ENCODE measurements at places on chromosomes 3 and 15. TPM values are rescaled to one million over a fixed set of nuclear protein-coding genes. Genes with fewer than 3 reads are reported as not detected.
A peak's percentile ranks its signal among the peaks of the same experiment; 100 is the strongest.

GRCh38 chr3:178435575-178435974 lies 100.7 kb upstream of the KCNMB2 start:
- no peak for DNase-seq

- DNase-seq, result no peak
Measured at GRCh38 chr3:50322386-50323091, at the start of gene HYAL2. HYAL2 (minus strand) TSS chr3:50322745; CDS start chr3:50320489, 2,256 bp downstream.

GRCh38 chr3:187593451-187593850 lies 76.7 kb downstream of the SST start:
- DNase-seq, result no peak

DNA sequence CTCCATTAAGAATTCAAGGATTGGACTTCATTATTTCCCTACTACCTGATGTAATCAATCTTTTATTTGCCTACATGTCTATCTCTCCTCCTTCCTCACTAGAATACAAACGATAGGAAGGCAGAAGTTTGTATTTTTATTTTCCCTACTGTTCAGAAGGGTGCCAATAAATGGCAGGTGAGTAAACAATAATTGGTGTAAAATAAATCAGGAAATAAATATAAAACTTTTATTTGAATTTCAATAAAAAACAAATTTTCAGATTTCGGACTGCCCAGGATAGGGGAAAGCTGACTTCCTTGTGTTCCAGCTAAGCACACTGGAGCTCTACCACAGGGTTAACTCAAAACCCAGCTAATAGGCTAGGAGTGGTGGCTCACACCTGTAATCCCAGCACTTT lies 636.3 kb upstream of the BCHE start:
- DNase-seq, result no peak

- no peak for DNase-seq
Measured at GRCh38 chr3:184740509-184741258, 28.8 kb upstream of the MAGEF1 start.

DNA sequence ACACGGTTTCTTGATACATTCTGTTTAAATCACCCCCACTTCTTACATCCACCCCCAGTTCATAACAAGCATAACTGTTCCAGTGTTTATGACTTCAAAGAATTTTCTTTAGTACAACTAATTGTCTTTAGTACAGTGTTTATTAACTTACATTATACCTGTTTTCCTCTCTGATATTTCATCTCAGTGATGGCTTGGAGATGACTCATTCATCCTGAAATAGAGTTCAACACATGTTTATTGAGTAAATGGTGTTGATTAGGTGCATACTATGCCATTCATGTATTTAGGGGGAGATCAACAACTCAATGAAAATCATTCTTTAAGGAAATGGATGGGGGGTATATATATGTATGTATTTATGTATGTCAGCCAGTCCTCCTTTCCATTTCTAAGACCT lies 21.7 kb upstream of the UTS2B start:
- DNase-seq, result no peak

DNA sequence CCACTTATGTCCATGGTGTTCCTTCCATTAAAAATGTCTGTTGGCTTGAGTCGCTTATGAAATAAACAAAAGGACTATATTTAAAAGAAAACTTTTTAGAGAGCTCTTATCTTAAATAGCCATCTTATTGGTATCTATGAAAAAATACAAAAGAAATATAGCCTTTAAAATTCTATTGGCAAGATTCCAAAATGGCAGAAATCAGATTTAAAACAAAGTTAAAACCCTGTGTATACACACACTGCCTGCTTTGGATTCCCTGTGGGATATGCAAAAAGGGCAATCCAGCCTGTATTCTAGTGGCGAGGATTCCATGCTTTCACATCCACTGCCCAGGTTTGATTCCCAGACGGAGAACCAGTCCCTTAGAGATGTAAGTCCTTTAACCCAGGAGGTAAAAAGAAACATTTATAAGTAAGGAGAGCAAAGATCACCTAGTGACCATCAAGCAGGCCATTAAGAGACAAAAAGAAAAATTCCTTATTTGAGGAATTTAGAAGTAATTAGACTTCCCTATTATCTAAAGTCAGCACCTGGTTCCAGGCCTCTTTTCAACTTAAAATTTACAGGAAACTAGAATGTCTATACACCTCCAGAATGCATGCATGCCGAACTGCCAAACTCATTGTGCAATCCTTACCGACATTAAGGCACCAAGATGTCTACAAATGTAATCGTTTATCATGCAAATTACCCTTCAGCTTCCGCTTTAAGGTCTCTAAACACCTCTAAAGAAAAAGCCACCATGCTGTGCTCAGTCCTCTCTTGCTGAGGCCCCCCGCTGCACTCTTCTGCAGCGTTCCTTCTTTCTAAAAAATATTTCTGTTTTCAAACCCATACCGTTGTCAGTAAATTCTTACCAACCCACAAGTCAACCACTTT lies 69.6 kb upstream of the STRIT1 start:
- no peak for DNase-seq

DNA sequence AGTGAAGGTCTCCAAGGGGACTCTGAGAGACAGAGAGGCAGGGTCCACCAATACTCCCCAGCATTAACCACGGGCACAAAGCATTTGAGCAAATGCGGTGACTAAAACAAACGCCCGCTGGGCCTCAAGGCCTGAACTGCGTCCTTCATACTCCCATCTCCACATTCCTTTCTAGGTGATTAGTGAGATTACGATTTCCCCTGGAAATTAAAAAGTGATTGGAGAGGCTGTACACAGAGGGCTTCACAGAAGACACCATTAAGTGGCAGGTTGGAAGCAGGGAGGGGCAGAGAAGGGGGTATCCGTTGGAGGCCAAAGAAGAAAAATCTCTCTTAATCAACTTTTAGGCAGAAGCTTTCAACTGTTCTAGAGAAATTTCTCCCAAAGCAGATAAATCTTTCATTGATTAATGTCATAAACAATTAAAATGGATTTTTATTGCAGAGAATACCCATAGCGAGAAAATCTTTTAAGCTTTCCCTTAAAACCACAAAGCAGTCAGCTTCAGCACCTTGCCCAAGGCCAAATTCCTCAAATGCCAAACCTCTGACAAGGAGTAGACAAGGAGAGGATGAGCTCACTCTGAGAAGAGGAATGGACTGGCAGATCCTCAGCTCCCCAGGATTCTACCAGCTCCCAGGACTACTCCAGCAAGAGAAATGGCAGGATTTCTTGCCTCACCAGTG lies 38.2 kb downstream of the MB21D2 start:
- no peak for DNase-seq

DNA sequence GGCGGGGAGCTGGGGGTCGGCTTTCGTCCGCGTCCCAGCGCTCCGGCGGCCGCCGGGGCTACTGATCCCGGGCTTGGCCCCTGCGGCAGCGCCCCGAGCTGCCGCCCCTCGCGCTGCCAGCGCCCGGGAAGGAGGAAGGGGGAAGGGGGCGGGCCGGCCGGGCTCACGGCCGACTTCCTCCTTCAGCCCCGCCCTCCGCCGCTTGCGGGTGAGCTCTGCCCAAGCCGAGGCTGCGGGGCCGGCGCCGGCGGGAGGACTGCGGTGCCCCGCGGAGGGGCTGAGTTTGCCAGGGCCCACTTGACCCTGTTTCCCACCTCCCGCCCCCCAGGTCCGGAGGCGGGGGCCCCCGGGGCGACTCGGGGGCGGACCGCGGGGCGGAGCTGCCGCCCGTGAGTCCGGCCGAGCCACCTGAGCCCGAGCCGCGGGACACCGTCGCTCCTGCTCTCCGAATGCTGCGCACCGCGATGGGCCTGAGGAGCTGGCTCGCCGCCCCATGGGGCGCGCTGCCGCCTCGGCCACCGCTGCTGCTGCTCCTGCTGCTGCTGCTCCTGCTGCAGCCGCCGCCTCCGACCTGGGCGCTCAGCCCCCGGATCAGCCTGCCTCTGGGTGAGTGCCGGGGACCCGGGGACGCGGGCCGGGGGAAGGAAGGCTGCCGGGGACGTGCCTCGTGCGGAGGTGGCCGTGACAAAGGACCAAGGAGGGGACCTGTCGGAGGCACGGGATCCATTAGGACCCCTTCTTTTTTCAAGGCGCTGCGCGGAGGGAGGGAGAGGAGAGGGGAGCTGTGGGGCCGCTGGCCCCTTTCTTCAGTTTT lies at the start of gene SEMA4B:
Gene SEMA4B, plus strand, starts transcription at position 201 of the 814 bp plus-strand sequence. Its CDS starts 249 bp downstream, at position 450.
- no peak for DNase-seq

DNA sequence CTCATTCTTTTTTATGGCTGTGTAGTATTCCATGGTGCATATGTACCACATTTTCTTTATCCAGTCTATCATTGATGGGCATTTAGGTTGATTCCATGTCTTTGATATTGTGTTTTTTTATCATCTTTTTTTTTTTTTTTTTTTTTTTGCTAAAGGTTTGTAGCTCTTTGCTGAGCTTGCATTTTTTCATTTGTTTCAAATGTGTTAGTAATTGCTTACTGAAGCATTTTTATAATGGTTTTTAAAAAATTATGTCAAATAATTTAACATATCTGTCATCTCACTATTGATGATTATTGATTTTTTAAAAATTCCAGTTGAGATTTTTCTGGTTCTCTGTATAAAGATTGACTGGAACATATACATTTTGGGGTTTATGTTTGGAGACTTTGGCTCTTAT lies 934.6 kb downstream of the TUSC7 start:
- DNase-seq, result no peak

- DNase-seq, result peak; percentile 6
Measured at GRCh38 chr3:11643201-11643603, 513 bp downstream of the VGLL4 start.

DNA sequence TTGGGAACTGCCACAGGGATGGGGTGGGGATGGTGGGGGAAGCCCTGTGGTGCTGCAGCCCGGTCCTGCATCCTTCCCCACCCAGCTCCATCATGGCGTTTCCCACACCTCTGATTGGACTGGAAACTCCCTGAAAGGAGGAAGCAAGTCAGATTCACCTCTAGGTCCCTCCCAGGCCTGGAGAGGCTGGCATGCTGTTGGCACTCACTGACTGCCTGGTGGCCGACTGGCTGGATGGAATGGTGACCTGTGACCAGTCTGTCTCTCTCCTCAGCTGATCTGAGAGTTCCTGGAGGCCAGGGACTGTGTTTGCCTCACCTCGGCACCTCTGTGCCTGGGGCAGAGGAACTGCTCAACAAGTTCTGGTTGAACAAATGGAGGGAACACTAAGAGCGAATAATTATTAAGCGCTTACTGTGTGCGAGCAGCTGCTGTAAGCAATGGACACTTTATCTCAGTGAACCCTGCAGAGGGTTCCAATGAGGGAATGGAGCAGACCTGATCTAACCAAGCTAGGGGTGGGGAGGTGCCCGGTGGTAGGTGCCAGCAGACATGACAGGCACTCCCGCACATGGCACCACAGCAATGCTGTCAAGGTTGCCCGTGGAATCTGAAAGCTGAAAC lies 3.5 kb upstream of the HHATL start:
- DNase-seq, result no peak

DNA sequence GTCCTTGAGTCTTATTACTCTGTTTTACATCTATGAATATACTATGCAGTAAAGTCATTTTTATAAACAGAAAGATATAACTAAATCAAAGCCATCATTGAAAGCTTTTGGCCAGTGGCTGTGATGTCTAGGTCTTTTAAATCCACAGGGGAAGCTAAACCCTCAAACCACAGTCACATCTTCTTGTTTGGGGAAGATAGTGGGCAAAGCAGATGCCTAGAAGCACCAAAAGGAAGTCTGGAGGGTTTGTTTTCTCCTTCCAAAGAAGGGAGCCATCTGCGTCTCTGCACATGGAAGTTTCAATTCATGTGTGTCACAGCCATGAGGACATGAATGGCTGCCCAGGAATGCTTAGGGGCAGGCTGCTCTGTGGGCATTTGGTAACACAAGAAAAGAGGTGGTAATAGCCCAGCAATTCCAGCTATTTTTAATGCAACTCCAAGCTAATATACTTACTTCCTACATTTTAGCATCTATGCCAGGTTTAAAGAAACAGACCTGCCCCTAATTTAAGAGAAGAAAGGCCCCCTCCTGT lies 322.2 kb downstream of the SLC9A9 start:
- no peak for DNase-seq

DNA sequence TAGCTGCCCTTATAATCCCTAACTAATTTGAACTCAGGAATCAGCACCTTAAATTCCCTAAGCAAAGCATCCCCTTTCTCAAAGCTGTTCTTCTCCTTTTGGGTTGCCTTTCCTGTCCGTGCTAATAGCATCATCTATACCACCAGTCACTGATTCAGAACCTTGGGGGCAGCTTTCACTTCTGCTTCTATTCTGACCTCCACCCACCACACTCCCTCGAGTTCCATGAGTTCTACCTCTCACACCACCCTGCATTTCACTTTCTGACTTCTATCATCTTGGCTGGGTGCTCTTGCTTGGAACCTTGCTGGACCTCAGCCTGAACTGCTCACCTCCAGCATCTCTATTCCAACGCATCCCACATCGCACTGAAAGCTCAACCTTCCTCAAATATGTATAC lies 55.4 kb upstream of the KCNMB2 start:
- no peak for DNase-seq

GRCh38 chr3:49727924-49728361 lies 4.2 kb upstream of the GMPPB start:
- DNase-seq, result no peak

DNA sequence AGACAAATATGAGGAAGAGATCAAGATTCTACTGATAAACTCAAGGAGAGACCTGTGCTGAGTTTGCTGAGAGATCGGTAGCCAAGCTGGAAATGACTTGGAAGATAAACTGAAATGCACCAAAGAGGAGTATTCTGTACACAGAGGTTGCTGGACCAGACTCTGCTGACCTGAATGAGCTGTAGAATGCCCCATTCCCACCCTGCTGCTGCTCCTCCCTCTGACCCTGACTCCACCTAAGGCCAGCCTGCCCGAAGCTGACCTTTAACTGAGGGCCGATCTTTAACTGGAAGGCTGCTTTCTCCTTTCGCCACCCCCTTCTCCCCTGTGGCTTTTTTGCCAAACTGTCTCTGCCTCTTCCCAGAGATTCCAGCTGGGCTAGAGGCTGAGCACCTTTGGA lies 34.6 kb downstream of the CDIN1 start:
- no peak for DNase-seq

GRCh38 chr3:71721651-71722157 lies 3.5 kb downstream of the EIF4E3 start:
- no peak for DNase-seq

- no peak for DNase-seq
Measured at GRCh38 chr15:41125931-41126642, 10.0 kb upstream of the INO80 start.

Gene DZIP1L
- total RNA-seq, result 6.7 TPM

Gene LDHAL6B
- total RNA-seq, result not detected

Gene CACNA1D
- total RNA-seq, result 3.2 TPM

Gene PTX3
- total RNA-seq, result 1.7 TPM

Gene CHD2
- total RNA-seq, result 132 TPM

Gene TMEM43
- total RNA-seq, result 69.4 TPM

Gene PATL2
- not detected for total RNA-seq

All from esophagus squamous epithelium (tissue), 5 donors.